ENCODE measurements at places on chromosomes 2 and 18. TPM values are rescaled to one million over a fixed set of nuclear protein-coding genes. Genes with fewer than 3 reads are reported as not detected.

Gene VWA3B
- total RNA-seq: not detected

Gene TMEM37
- total RNA-seq: 0.80 TPM

Gene MTHFD2
- total RNA-seq: 35.1 TPM

Gene NT5DC4
- total RNA-seq: not detected

DNA sequence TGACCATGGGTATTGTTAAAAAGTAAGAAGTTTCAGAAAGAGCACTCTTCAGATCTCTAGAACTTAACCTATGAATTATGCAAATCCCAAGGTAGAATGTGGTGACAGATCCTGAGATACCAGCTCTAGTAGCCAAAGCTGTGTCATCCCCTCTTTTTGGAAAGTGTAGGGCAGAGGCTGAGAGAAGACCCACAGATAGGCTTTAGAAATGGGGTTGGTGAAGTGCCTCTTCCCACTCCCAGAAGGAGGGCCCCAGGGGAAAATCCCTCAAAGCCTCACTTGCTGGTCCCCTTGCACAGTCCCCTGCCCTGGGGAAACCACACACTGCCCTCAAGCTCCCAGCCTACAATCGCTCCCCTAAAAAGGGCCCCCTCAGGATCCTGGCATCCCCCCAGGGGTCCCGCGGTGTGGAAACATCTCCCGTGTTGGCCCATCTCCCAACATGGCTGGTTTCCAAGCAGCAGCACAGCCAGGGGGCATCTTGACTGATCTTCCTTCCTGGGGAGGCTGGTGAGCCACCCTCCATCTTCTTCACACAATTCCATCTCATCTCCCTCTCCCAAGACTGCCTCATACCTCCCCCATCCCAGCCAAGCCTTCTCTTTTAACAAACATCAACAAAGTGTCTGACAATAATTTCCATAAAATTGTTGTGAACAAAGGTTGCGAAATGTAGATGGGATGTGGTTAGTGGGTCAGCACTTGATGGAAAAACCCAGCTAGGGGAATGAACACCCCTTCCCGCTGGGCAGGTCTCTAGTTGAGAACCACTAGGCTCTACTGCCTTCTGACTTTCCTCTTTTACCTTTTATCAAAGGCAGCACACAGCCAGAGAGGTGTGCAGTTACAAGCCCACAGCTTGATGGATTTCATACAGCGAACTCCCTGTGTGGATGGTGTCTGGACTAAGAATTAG lies 25.1 kb downstream of the MAL start:
- H3K36me3 ChIP-seq: no peaks in the 10 kb centered on the region
- no peak overlapping the region for H3K27ac ChIP-seq
- no peak overlapping the region for H3K4me3 ChIP-seq
- no peak for DNase-seq

- H3K27ac ChIP-seq: no peak overlapping the region
- H3K27me3 ChIP-seq: no peaks in the 10 kb centered on the region
- no peaks in the 10 kb centered on the region for H3K36me3 ChIP-seq
- no peak for DNase-seq
- H3K4me3 ChIP-seq: no peak overlapping the region
- no peaks in the 10 kb centered on the region for H3K4me1 ChIP-seq
Observed at GRCh38 chr18:61950371-61950770, 57.6 kb upstream of the RNF152 start.

DNA sequence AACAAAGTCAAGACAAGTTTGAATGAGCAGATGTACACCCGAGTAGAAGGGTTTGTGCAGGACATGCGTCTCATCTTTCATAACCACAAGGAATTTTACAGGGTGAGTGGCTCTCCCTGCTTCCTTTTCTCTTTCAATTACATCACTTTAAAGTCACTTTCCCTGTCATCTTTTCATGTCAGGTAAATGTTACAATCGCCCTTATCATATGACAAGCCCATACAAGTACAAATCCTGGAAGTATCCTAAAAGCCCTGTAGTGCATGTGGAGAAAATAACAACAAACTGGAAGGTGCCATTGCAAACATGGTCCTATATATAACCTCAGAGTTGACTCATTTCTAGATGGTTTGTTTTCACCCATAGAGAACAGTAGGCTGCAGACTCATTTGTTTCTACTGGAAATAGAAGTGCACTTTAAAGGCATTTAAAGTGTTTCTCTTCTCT lies 126.0 kb downstream of the SP100 start:
- no peak overlapping the region for H3K4me3 ChIP-seq
- no peak for DNase-seq
- H3K36me3 ChIP-seq: no peaks in the 10 kb centered on the region
- H3K27ac ChIP-seq: no peak overlapping the region
- H3K27me3 ChIP-seq: no peaks in the 10 kb centered on the region
- no peaks in the 10 kb centered on the region for H3K4me1 ChIP-seq

DNA sequence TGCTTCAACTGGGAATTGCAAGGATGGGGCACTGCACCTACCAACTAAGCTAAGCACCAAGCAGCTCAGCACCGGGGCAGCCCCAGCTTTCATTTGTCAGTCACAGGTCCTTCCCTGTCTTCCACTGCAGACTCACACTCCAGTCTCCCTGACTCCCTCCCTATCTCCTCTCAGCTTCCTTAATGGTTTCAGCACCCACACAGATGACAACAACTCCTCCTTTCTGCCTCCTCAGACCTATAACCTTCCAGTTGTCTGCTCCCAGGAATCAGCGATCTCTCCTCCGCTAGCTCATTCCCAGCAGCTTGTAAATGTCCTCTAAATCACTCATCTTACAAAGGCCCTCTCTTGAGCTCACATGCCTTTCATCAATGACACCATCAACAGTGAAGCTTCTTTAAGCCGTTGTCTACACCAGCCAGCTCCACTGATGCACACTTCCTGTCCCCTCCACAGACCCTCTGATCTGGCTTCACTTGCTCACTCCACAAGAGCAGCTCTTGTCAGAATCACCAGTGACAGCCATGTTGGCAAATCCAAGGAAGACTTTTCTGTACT lies 32.1 kb downstream of the CLASP1 start:
- no peaks in the 10 kb centered on the region for H3K36me3 ChIP-seq
- peaks cover 50% of the 10 kb centered on the region for H3K4me1 ChIP-seq
- H3K27ac ChIP-seq: peak overlapping the region; percentile 52
- H3K27me3 ChIP-seq: no peaks in the 10 kb centered on the region
- DNase-seq: no peak

DNA sequence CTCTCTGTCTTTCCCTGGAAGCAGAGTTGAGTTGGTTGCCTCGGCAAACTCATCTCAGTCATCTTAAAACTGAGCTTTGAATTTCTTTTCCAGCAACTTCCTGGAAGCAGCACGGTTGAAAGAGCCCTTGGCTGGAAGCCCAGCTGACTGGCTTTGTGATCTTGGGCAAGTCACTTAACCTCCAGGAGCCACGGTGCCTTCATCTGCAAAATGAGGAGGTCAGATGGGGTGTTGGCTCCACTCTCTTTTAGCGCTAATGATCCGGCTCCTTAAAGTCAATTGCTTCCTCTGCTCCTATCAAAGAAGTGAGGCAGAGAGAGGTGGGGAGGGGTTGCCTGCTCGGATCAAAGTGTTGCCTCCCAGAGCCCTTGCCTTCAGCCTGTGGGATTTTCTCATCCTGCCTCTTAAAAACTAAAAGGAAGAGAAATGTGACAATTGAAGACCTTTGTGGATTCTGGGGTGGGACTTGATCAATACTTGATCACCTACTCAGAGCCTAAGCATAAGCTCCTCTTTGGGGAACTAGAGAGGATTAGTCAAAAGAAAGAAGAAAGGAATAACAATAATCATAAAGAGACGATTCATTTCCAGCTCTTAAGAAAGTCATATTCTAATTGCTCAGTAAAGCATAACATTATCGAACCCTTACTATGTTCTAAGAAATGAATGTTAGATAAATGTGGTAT lies 86.6 kb downstream of the MYCN start:
- H3K4me1 ChIP-seq: no peaks in the 10 kb centered on the region
- no peak overlapping the region for H3K4me3 ChIP-seq
- no peak overlapping the region for H3K27ac ChIP-seq
- H3K27me3 ChIP-seq: no peaks in the 10 kb centered on the region
- DNase-seq: no peak
